ENCODE measurements at places on chromosomes 5 and 9.
A peak's percentile ranks its signal among the peaks of the same experiment; 100 is the strongest.

DNA sequence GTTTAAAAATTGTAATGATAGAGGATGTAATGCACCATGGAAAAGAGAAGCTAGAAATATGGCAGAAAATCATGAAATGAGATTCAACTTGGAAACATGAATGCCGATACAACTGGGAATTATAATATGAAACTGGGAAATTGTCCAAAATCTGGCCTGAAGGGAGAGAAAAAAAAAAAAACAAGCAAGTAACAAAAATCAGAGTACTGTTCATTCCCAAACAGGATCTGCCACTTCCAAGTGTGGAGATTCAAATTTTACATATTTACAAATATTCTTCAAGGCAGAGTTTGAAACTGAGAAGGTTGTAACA lies 56.6 kb upstream of the MOCS2 start:
- DNase-seq, result no peak

GRCh38 chr9:130023144-130023787 lies 19.7 kb downstream of the FNBP1 start:
- no peak for DNase-seq

DNA sequence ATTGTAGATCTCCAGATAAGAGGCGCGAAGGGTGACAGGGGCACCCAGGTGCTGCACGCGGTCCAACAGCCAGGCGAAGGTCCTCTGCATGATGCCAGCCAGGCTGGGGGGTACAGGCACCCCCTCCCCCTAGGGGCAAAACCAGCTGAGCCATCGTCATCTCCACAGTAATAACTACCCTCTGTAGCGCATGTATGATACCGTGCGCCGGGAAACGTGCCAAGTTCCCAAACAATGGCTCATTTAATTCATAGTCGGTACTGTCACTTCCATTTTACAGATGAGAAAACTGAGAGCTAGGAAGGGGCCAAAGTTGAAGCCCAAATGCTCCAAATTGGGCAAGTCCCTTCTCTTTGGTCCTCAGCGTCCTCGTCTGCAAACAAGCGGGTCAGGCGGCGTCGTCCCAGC lies 1.5 kb downstream of the KIF12 start:
- no peak for DNase-seq

GRCh38 chr9:114174876-114175771 lies 19.8 kb downstream of the COL27A1 start:
- DNase-seq, result no peak

GRCh38 chr9:21031091-21031807 lies at the start of gene HACD4:
Gene HACD4, minus strand, starts transcription at chr9:21031640. Its CDS starts 50 bp downstream, at chr9:21031590.
- no peak for DNase-seq

DNA sequence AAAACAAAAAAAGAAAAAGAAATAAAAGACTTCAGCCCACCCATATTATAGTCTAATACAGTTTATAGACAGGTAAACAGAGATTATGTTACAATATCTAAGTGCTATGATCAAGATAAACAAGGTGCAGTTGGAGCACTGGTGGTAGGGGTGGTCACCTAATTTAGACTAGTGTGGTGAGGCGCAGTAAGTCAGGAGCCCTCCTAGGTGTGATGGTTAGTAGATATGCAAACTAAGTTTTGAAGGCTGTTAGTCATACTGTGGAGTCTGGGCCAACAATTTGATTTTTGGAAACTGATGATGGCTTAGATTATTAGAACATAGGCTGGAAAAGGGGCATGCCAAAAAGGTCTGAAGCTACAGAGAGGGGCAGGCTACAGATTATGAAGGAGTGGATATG lies 14.7 kb downstream of the NIPBL start:
- no peak for DNase-seq

DNA sequence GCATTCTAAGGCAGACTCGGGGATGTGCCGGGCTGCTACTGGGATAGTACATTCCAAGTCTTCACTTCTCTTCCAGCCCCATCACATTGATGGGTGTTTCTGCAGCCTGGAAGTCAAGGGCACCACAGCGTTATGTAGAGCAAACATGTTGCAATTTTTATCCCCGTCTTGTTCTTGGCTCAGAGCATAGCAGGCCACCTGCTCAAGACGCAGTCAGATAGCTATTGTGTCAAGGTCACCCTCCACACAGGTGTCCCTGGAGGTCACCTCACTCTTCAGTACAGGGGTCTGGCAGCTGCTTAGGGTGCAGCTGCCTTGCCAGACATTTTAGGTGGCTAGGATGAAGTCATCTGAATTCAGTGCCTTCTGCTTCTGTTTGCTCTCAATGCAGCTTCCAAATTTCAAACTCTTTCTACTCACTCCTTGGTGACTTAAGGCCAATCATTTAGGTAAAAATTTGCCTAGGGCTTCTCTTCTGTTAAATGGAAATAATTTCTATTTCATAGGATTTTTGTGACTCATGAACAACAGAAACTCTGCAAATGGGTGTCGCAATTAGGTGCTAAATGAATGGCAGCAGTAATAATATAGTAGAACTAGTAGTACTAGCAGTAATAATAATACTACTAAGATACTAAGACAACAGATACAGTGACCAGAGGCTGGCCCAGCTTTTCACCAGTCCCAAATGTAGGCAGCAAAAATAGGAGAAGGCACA lies 24.3 kb downstream of the KCNV2 start:
- no peak for DNase-seq

GRCh38 chr9:126957687-126958053 lies 43.1 kb downstream of the RALGPS1 start:
- DNase-seq, result no peak

DNA sequence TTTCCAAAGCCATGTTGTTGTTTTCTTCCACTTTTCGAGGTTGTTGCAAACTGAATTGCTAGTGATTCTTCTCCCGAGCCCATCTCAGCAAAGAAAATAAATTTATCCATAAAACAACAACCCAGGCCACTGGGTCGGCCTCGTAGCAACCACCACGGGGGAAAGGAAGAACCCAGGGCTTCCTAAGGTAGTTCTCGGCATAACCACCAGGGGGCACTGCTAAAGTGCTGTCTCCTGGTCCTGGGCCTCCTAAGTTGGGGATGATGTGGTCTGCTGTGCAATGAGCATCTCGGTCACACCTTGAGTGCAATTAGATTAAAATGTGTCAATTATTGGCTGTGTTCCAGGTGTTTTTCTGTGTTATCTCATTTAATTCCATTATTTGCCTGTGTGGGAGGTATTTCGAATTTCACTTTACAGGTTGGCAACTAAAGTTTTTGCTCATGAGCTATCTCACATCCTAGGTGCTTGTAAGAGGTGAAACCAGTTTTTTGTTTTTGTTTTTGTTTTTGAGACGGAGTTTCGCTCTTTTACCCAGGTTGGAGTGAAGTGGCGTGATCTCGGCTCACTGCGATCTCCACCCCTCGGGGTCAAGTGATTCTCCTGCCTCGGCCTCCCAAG lies 102.8 kb upstream of the DAP start:
- DNase-seq, result peak; percentile 53

GRCh38 chr5:87354496-87354895 lies 58.2 kb downstream of the CCNH start:
- no peak for DNase-seq

DNA sequence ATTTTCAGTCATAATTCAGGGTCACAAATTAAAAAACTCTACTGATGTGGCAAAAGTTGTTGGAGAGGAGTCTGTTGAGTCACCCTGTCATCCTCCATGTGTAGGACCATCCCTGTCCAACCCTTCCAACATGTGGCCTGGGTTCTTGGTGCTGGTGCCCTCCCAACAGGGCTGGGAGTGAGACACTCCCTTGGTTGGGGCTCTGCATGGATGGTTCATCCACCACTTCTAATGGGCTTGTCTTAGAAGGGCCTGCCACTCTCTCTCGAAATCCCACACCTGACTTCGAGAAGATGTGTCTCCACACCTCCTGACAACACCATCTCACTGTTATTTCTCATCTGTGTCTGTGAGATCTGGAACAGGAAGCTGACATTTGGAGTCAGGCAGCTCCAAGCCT lies 312.2 kb upstream of the IRX4 start:
- DNase-seq, result no peak

All from NCI-H446 treated with DMSO at 0.1 percent for 48 hours (cell line).